ENCODE measurements at places on chromosomes 12 and 14.

GRCh38 chr14:92945959-92946846, 23.3 kb downstream of the CHGA start:
- no peak for DNase-seq

DNA sequence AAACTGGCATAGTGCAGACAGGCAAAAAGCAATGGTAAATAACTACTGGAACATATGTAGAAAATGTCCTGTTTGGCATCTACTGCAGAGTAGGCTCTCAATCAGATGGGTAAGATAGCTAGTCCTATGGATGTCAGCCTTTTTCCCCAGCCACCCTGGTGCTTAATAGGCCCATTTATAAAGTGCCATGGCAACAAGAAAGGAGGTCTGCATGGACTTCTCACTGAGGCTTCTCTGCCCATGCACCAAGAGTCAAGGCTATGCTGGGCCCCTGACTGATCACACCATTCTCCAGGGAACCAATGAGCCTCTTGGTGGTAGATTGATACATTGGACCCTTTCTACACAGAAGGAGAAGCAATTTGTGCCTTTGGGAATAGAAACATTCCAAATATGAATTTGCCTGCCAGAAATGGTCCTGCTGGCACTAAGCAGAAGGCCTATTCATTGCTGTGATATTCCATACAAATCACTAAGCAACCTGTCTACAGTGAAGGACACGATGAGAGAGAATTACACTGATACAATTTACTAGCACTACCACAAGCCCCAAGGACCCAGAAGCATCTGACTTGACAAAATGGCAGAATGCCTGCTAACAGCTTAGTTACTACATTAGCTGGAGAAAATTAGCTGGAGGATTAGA, 43.8 kb downstream of the RESF1 start:
- DNase-seq = no peak

DNA sequence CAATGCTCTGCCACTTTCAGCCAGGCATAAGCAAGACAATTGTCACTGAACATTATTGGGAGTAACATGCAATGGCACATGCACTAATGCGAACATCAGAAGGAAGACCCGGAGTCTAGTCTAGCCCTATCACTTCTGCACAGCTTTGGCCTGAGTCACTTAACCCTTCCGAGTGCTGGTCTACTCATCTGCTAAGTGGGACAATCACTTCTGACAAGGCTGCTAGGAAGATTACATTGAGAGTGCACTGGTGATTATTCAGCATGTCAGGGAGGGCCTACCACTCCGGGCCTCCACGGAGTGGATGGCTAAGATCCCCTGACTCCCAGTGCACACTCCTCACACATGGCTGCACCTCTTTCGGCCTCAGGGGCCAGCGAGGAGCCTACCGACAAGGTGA, 240.9 kb downstream of the DPF3 start:
- no peak for DNase-seq

DNA sequence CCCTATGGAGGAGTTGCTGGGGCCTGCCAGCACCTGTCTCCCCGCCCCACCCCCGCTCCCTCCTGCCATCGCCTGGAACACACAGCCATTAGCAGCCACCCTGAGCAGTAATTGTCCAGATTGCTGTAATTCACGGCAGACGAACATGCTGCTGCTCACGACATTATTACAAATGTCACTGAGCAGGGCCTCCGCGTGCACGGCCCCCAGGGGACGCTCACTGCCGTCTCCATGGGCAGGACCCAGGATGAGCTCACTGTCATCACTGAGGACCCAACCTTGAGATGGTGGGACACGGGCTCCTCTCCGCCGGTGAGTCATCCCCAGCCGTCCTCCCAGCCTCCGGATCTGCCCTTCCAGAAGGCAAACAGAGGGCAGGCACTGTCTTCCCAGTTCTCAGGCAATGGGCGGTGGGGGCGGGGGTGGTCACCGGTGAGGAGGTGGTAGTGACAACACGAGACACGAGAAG, 100.4 kb downstream of the RFLNA start:
- no peak for DNase-seq

GRCh38 chr12:94193168-94193567, 44.8 kb downstream of the PLXNC1 start:
- no peak for DNase-seq

GRCh38 chr12:20220339-20220738, 148.0 kb upstream of the PDE3A start:
- DNase-seq = no peak

DNA sequence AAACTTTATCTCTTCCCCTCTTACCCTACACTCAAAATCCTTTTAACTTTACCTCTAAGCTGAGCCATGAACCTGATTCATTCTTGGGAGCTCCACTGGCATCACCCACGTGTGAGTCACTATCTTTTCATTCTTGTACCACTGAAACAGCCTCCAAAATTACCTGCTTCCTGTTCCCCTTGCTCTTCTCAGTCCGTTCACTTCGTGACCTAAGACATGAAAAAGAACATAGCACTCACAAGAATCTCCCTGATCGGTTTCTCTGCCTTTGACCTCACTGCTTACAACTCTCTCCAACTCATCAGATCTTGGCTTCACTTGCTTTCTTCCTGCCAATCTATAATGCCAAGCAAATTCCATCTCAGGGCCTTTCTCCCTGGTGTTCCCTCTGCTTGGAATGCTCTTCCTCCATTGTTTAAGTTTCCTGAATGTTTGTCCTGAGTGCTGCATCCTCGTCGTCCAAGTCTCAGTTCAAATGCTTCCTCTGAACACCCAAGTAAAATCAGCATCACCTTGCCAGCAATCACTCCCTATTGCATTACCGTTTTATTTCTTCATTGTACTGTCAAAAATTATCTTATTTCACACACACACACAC, 9.2 kb downstream of the GLIPR1 start:
- DNase-seq = no peak

DNA sequence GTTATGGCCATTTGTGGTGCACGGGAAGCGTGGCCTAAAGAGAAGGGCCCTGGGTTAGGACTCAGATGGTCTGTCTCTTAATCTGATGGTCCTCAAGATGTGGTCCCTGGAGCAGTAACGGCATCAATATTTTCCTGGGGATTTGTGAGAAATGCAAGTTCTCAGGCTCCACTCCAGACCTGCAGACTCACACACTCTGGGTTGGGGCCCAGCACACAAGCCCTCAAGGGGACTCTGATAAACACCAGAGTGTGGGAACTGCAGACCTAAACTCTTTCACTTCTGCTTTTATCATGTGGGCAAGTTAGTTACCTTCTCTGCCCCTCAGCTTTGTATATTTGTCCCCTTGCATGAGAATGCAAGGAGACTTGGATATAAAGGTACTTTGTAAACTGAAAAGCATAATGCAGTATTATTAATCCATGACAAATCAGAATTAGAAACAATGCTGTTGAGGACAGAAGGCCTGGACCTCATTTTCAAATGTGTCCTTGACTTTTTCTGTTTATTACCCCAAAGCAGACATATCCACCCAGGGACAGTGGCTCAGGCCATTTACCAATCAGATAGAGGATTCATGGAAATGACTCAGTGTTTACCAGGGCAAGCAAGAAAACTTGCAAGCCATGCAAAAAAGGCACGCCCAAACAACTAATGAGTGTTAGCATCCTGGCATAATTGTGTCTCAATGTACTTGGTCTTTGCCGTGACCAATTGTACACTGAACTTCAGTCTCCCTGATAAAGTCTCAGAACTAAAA, 157.0 kb downstream of the ASCL1 start:
- no peak for DNase-seq

GRCh38 chr12:132238488-132238854, 90.9 kb downstream of the GALNT9 start:
- no peak for DNase-seq

DNA sequence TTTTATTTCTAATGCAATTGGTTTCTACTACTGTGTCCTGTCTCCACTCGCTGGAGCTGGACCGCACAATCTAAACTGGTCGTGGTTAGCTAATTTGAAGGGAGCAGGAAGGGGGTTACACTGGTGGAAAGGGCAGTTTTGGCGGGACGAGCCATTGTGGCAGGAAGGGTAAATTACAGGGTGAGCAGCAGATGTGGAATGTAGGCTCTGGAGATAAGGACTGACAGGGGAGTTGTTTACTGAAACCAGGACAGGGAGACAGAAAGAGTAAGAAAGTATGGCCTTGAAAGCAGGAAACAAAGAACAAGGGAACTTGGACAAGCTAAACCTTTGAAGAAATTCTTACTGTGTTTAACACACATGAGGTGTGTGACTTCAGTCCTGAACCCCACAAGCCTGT, 147.8 kb downstream of the ATXN7L3B start:
- DNase-seq = no peak

DNA sequence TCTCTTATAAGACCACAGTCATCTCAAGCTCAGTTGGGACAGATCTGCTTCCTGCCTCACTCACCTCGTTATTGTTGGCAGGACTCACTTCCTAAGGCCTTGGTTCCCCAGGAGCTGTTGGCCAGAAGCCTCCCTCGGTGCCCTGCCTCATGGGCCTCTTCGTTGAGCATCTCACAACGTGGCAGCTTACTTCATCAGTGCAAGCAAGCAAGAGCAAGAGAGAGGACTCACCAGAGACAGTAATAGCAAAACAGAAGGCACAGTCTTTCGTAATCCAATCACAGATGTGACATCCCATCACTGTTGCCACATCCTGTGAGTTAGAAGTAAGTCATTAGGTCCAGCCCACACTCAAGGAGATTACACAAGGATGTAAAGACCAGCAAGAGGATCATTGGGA, 5.1 kb upstream of the NUMB start:
- DNase-seq = no peak

DNA sequence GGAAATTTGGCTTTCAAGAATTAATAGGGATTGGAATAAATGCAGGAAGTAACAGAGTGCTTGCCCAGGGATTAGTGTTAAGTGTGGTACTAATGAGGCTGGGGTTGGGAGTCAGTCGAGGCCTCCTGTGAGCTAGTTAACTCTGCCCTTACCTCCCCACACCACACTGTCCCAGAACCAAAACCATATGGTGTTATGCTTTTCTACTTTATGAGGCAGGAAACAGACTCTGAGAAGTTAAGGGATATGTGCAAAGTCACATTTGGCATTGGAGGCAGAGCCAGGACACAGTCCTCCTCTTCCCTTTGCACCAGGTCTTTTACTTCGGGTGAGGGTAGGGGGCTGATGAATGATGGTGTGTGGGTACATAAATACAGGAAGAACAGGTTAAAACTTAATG, 41.9 kb downstream of the PELI2 start:
- DNase-seq = no peak

DNA sequence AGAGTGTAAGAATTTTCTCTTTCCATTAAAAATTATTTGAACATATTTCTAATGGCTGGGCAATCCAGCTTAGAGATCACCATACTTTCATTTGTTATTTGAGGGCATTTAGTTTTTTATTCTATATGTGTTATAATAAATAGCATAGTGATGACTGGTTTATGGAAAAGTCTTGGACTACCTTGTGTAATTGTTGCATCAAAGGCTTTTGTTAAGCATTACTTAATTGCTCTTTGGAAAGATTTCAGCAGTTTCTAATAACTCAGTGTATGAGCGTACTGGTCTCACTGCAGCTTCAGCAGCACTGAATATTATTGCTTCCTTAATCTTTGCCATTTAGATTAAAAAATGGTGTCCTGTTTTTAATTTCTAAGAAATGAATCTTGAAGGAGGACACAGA, 22.8 kb downstream of the TMEM19 start:
- DNase-seq = no peak

GRCh38 chr12:19683178-19683927, 244.1 kb downstream of the AEBP2 start:
- DNase-seq = no peak

GRCh38 chr12:83784298-83784890, 1097.7 kb downstream of the TMTC2 start:
- DNase-seq = no peak

DNA sequence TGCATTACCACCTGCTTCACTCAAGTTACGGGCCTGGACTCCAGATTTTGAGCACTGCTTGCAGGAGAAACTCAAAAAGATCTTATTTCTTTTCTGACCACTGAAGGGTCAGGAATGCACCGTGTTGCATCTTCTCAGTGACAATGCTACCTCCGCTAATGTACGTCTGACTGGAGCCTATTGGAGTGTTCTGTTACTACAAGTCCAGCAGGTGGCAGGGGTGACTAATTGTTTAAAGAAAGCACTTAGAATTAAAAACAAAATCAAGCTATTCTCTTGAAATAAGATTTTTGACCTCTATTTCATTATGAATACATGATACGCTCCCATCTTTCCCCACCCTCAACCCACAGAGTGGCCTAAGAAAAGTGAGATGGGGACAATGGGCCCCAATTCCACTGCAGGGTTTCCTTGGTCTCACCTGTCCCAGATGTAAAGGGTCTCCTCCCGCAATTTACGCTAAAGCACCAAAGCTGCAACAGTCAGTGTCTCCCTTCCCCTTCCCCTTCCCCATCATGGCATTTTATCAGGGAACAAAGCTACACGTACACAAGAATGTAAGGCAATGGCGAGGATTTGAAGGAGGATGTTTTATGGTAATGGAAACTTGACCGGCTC, 2.2 kb downstream of the TBPL2 start:
- no peak for DNase-seq

DNA sequence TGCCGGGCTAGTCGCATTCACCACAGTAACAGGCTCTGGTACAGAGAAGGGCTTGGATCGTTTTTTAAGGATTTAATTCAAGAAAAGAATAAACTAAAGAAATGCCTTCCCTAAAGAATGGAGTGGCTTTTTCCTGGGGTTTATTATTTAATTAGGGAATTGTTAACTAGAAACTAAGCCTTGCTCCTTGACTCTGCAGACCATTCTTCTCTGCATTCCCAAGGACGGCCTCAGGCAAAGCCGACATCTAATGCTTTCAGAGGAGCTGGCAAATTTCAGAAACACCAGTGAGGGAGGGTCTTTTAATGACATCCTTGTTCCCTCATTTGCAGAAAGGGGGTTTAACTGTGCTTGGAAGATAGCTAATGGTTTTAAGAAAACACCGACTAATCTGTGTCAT, 174.0 kb downstream of the EGLN3 start:
- no peak for DNase-seq

- DNase-seq = no peak
These were observed 229.7 kb upstream of the NPAS3 start for GRCh38 chr14:32709027-32709426.

DNA sequence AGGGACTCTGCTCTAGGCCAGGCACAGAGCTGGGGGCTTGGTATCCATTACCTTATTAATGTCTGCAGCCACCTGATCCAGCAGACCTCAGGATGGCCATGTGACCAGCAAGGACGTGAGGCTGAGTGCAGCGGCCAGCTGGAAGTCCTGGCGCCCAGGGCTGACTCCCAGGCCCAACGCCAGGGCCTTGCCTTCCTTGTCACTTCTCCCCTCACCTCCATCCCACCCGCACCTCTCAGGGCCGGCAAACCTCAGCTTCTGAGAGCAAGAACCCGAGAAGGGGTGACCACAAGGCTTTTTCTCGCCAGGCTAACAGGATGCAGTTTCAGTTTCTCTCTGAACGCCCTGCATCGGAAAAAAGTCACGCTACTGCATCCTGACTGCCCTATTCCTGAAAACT, 15.4 kb downstream of the RAB35 start:
- DNase-seq = no peak
